ENCODE measurements at places on chromosomes 5 and 9.

DNA sequence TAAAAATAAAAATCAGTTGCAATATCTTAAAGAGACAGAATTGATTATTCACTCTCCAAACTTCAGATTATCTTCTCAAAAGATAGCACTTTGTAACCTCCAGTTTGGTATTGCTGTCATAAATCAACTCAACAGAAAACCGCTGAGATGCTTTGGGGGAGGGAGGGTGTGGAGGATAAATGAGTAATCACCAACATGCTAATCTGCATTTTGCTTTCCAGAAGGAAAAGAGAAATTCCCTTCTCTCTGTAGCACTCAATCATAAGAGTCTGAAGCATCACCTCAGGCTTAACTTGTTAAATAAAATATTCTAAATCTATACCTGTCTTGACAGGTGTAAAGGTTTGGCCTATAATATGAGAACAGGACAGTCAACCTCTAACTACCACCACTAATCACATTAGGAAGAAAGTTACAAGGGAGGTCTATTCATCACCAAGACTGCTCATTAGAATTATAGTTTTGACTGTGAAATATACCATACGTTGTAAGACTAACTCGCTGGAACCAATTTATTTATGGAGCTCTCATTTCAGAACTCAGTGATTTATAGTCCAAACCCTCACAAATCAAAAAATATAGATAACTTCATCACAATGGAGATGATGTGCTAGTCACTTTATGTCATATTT is 89.0 kb downstream of the PIK3R1 start:
- DNase-seq, result no peak

DNA sequence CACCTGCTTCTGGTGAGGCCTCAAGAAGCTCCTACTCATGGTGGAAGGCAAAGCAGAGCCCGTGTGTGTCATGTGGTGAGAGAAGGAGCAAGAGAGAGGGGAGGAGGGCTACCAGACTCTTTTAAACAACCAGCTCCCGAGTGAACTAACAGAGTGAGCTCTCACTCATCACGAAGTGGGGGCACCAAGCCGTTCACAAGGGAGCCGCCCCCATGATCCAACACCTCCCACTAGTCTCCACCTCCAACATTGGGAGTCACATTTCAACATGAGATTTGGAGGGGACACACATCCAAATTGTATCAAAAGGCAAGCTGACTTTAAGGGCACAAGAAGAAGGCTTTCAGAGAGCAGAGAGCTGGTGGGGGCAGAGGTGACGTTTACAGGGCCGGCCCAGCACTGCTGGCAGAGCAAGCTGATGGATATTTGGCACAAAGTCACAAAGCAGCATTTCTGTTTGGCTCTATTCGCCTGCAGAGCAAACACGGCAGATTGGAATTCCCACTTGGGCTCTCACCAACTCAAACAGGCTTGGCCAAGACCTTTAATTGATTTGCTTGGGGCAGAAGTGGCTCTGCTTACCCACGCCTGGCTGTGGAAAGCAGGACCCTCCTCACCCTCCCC is 20.0 kb downstream of the PITX1 start:
- DNase-seq, result no peak

- DNase-seq, result no peak
Measured at GRCh38 chr5:156595132-156595787, 254.8 kb upstream of the PPP1R2B start.

- DNase-seq, result no peak
Measured at GRCh38 chr5:9231842-9232241, 314.0 kb downstream of the SEMA5A start.

- peak; percentile 34 for DNase-seq
Measured at GRCh38 chr5:10563110-10563944, 543 bp upstream of the ANKRD33B start.

DNA sequence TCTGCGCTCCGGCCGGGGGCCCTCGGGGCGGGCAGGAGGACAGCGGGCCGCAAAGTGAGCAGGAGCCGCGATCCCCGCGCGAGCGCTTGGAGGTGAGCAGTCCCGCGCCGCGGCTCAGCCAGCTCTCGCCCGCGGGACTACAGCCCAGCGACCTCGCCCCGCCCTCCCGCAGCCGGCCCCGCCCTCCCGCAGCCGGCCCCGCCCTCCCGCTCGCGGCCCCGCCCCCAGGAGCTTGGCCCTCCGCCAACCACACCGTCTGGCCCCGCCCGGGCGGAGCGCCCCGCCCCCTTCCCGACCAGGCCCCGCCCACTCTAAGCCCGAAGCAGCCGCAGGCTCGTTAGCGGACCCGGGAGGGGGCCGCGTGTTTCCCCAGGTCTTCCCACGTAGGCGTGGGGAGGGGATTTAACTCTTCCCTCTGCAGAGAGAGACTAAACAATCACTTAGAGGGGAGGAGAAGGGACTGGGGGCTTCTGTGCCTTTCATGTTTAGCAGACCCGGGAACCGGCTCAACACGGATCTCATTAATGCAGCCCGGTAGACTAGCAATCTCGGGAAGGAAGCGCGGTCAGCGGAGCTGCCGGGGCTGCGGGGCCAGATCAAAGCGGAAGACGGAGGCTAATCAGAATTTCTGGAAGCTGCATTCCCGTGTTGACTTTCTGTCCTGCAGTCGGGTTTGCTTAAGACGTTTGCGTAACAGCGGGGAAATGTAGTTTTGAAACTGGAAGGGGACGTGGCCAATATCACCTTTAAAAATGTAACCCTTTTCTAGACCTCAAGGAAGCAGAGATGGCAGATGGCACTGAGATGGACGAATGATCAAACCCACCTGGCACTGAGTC is at the start of gene MYO10:
MYO10 (minus strand) TSS at position 139 of the 839 bp plus-strand sequence. CDS start 480 bp downstream, outside the sequence.
- DNase-seq, result peak; percentile 48

- DNase-seq, result no peak
Measured at GRCh38 chr9:108184009-108184408, 671.8 kb downstream of the ACTL7B start.

DNA sequence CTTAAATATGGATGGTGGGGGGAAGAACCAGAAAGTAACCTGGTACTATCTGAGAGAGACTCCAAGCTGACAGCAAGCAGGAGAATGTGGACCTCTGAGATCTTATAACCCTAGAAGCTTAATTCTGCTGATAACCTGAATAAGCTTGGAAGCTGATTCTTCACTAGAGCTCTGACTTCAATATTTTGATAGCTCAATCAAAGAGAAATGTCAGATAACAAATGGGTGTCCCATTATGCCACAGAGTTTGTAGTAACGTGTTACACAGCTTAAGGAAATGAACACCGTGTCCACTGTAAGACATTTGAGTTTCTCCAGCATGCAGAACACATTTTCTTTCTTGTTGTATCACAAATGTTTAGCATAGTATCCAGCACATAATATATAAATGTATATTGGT is 626.7 kb downstream of the CDH12 start:
- DNase-seq, result no peak

DNA sequence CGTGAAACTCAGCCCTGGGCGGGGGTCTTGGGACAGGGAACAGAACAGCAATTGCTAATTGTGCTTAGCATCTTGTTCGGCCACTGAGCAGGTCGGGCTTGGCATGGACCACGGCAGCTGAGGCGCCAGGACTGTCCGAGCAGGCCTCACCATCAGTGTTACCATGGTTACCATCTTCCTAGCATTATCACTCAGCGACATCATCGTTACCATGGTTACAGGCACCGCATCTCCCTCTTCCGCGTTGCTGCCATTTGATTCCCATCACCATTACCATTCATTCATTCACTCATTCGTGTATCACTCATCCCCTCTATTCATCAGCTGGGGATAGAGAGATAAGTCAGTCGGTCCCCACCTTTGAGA is 81.0 kb upstream of the ZBTB43 start:
- no peak for DNase-seq

- DNase-seq, result no peak
Measured at GRCh38 chr9:69176471-69177171, 2.5 kb downstream of the TJP2 start.

DNA sequence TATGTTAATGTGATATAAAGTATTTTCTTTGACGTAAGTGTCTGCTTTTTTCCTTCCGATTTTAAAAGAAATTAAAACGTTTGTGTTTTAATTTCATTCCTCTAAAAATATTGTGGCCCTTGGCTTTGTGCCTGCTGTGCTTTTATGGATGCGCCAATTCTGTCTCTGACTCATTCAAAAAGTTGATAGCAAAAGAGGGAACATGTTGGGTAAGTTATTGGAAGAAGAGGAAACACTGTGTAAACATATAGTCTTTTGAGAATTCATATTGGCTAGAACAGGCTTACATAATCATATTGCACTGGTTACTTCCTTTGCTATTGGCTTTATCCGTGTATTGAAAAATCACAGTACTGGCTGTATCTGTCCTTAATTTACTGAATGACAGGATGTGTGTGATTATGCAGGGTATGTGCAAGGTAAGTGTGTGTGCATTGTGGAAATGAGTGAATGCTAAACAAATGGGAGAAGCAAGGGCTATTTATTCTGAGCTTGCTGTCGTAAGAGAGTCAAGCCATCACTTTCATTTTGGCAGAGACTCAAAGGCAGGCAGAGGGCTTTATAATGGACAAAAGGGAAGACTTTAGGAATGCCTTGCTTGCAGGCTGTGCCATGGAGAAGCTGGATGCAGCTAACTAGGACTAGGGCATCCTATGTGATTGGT is 67.8 kb downstream of the SGCD start:
- DNase-seq, result no peak

DNA sequence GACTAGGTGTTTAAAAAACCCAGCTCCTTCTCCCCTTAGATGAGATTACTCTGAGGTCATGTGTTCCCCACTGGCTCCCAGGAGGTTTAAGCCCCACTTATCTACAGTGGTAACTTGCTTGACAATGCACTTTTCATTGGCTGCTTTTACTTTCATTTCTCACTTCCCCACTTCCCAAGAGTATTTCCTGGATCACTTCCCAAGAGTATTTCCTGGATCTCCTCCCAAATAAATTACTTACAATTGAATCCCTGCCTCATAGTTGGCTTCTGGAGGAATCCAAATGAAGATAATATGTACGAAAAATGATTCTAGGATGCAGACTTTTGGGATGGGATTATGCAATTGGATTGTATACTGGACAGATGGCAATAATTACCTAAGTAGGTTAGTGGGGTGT is 47.1 kb upstream of the CHSY3 start:
- DNase-seq, result no peak

DNA sequence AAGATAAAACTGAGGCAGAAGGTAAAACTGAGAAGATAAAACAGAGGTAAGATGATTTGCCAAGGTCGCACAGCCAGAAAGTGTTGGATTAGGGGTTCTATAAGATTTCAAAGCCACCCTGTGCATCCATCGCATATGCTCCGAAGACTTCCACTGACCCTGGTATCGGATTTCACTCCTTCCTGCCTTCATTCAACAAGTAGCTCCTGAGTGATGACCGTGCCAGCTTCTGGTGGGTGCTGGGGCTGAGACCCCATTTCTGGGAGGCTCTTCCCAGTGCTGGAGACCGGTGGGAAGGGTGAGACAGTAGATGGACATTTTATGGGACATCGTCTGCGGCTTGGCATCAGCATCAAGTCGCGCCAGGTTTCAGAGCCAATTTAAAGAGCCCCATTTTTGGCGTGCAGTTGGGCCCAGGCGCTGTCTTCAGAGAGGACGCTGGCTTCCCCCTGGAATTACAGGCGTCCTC is 53.7 kb upstream of the DAB2IP start:
- no peak for DNase-seq

GRCh38 chr5:2666081-2666480 is 85.4 kb downstream of the IRX2 start:
- DNase-seq, result no peak

DNA sequence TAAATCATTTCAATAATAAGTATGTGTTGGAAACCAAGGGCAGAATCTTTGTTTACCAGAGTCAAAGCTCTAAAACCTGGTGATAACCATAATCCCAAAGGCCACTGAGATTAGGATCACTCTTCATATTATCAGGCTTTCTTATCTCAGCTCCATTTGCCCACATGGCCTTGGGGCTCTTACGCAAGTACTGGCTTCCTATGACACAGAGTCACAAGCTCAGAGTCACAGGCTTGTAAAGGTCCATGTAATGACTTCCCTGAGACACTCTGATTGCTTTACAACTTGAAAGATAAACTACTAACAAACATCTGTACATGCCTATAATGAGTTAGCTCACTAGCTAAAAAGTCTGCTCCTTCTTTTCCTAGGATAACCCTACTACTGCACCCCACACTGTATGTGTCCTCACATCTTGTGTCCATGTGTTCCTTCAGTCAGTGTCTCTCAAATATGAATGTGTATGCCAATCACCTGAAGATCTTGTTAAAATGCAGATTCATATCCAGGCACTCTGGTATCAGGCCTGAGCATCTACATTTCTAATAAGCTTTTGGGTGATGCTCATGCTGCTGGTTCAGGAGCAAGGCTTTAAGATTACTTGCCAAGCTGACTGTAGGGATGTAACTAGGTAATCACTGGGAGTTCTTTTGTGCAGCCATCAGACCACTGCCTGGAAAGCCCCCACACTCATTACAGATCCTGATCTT is 28.4 kb downstream of the SEMA6A start:
- DNase-seq, result no peak

DNA sequence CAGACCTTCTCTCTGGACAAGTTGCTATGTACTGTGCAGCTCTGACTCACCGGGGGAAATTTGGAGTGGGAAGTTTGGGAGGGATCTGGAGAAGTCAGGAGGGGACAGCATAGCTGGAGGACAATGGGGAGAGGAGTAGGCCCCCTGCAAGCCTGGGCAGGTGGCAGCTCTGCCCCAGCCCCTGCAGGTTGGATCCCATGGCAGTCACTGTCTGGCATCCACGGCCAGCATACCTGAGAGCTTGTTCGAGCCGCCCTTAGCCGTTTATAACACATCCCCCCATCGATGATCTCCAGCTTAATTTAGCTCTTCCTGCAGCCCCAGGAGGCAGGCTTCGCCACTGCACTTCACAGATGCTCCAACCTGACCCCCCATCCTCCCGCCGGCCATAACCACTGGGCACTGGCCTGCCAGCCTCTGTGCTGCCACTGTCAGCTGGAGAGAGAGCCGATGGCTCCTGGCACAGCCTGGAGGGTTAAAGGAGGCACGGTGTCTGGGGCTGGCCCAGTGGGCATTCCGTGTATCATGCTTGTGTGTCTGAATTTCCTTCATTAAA is 57.7 kb upstream of the RNU6ATAC start:
- DNase-seq, result no peak

DNA sequence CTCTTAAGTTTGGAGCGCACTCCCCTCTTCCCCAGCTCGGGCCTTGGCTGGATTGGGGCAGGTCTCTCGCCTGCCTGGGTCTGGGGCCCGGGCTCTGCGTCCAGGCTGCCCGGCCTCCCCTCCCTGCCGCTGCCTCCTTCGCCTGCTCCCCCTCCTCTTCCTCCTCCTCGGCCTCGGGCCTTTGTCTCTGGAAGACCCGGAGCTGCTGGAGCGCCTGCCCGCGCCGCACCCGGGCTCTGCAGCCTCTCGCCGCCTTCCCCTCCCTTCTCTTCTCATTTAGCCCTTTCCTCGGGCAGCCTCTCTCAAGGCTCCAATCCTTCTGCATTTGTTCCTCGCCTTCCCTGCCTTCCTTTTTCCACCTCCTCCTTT is 218.5 kb downstream of the C9orf50 start:
- DNase-seq, result no peak
